ENCODE measurements at places on chromosomes 13 and 19.

DNA sequence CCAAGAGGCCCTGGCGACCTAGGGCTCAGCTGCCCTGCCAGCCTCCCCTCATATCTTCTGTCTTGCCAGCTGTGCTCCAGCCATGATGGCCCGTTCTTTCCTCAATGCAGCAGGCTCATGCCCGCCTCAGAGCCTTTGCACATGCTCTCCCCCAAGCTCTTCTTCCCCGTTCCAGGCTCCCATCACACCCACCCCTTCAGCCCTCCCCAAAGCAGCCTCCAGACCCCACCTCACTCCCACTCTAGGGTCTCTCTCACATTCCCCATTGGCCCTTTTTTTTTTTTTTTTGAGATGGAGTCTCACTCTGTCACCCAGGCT lies 29.9 kb upstream of the ATP1A3 start:
- no peak for DNase-seq

- DNase-seq = no peak
Measured at GRCh38 chr13:77184455-77184854, 142.4 kb downstream of the MYCBP2 start.

GRCh38 chr13:76942363-76942762 lies 5.9 kb upstream of the ACOD1 start:
- no peak for DNase-seq

- DNase-seq = no peak
Measured at GRCh38 chr13:113207890-113208420, 514 bp downstream of the PCID2 start.

DNA sequence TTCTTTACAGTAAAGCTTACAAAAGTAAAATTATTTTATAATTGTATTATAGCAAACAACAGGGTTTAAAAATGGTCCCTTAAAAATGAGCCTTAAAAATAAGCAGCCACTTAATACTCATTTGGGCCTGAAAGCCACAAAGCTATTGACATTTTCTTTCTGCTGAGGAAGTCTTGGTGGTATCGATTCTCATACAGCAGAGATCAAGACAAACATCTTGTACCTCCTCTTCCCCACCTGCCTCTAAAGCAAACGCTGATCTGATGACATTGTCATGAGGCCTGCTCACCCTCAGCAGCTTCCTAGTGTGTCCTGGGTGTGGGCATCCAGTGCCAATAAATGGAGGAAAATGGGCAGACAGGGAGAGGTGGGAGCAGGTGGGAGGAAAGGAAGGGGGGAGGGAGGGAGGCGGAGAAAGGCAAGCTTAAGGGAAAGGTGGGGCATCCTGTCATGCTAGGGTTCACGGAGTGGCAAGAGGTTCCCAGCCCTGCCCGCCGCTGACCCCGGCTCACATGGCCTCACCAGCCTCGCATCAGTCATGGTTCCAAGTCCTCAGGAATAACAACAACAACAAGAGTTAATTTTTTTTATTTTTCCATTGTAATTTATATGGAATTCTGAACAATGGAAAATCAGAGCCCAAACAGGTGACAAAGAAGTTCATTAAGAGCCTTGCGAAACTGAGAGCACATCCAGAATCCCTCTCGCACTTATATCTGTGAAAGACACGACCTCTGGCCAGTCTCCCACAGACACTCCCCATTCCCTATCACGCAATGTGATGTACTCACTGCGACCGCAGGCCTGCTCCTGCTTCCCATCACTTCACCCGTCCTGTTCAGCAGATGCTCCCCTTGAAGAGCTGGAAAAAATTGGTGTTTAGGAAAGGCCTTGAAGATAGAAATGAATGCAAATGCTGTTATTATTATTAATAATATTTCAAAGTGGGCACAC lies 15.1 kb upstream of the ATP11A start:
- DNase-seq = no peak

Data from NCI-H524 treated with DMSO at 0.1 percent for 48 hours (cell line).